AG04450 (cell line): ENCODE measurements at places on chromosomes 6 and 20. TPM values are rescaled to one million over a fixed set of nuclear protein-coding genes. Genes with fewer than 3 reads are reported as not detected.

The TAB2 gene
- 46.4 and 61.1 TPM in 2 replicates for polyA plus RNA-seq

The WFDC2 gene
- polyA plus RNA-seq: not detected in 2 replicates

The NAPB gene
- polyA plus RNA-seq: 4.8 and 6.4 TPM in 2 replicates

DNA sequence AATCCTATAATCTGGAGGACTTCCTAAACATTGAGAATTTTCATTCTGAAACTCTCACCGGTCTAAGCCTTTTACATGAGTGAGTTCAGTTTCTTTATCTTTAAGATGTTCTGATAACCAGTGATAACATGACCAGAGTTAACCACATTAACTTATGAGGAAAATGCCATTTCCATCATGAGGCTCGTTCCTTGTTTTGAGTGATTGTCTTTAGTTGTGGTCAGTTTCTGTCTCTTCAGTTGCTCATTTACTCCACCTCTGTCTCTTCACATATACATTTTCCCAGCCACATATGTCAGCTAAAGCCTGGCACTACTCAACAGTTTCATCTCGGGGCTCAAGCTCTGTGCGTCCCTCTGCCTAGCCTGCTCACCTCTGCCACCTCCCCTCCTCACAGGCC, 70.4 kb downstream of the JAG1 start:
- no peak for DNase-seq

- DNase-seq: no peak
Observed at GRCh38 chr20:62020935-62021701, 44.6 kb downstream of the TAF4 start.

GRCh38 chr6:139940741-139941729, 566.6 kb upstream of the CITED2 start:
- DNase-seq: no peak

GRCh38 chr6:129030215-129030614, 147.3 kb downstream of the LAMA2 start:
- no peak for DNase-seq

DNA sequence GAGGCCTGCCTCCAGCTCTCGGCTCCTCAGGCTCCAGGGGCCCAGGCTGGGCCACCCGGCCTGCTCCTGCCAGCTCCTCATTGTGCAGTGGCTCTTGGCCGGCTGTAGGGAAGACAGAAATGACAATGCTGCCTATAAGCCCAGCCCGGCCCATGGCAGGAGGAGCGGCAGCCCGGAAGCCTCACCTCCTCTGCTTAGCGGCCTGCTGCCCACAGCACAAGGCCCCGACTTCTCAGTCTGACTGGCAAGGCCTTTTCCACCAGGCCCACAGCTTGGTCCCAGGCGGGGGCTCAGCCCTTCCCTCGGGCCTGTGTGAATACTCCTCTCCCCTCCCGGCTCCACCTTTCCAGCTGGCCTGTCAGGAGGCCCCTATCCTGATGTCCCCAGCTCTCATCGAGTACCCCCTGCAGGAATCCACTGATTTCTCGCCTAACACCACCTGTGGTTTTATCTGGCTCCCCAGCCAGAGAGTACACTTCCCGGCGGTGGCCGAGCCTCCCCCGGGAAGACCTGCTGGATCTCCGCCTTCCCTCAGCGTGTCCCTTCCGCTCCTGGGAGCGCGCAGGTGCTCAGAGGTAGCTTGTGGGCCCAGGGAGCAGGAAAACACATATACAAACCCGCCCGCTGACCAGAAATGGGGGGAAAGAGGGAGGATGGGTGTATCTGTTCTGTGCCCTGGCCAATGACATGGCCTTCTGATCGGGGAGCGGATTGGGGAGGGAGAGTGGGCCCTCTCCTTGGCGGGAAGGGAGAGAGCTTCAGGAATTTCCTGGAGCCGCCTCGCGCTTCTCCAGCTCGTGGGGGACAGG, 963 bp downstream of the DDRGK1 start:
- DNase-seq: no peak

- no peak for DNase-seq
Observed at GRCh38 chr20:47927944-47928343, 142.7 kb upstream of the SULF2 start.

DNA sequence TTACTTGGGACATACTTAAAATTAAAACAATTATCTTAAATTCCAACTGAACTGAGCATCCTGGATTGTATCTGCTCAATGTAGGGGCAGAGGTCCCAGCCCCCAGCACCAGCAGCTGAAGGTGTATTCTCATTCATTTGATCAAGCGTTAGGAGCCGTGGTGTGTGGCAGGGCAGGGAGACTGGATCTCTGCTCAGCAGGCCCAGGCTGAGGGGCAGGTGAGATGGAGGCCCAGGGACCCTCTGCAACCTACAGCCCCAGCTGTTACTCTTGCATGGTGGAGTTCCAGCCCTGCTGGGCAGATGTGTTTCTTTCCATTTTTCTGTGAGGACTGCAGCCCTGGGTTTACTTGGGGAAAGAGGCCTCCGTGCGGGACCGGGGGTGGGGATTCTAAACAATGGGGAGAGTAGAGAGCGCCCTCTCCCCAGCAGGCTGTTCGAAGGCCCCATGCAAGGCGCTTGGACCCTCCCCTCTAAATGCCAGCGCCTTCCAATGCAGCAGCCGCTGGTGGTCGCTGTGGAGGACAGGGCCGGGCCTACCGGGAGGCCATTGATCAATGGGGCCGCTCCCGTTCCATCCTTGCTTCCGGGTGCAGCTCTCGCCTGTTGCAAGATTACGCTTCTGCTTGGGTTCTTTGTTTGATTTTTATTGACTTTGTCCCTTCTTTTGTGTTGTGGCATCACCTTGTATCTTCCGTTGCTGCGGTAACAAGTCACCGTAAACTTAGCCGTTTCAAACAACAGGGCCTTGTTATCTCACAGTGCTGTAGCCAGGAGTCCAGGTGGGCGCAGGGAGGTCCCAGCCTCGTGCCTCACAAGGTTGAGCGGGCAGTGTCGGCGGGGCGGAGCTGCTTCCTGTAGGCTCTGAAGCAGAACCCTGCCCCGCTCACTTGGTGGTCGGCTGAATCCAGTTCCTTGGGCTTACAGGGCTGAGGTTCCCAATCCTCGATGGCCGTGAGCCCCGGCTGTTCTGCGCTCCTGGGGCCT, 134.8 kb upstream of the PHACTR3 start:
- no peak for DNase-seq

- no peak for DNase-seq
Observed at GRCh38 chr6:6003621-6004366, 2.9 kb downstream of the NRN1 start.

- no peak for DNase-seq
Observed at GRCh38 chr6:71134929-71135642, 153.5 kb upstream of the OGFRL1 start.
